ENCODE measurements at places on chromosomes 5 and 9.
A peak's percentile ranks its signal among the peaks of the same experiment; 100 is the strongest.

- DNase-seq: no peak
These were observed 47.8 kb upstream of the RAPGEF6 start for GRCh38 chr5:131682826-131683225.

DNA sequence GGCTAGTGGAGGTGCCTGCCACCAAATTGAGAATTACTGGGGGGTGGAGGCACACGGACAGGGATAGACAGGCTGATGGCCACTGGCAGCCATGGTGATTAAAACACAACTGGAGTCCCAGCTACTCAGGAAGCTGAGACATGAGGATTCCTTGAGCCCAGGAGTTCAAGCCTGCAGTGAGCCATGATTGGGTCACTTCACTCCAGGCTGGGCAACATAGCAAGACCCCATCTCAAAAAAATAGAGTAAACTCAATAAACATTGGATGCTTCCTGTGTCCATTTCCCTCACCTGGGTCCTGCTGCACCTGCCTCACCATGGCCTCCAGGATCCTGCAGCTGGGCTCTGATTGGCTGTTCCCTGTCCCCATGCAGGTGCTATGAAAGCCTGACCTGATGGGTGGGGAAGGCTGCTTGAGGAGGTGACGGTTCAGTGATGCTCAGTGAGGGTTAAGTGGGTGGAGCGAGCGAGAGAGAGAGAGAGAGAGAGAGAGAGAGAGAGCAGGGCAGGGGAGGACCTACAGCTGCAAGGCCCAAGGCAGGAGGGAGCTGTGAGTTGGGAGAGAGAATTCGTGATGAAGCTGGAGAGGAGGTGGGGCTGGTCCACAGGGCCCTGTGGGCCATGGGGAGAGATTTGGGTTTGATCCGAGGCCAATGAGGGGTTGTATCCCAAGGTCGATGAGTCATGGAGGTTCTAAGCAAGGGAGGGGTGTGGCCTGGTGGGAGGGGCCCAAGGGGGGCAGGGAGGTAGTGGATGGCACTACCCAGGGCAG lies 36.7 kb upstream of the FUBP3 start:
- DNase-seq: no peak

DNA sequence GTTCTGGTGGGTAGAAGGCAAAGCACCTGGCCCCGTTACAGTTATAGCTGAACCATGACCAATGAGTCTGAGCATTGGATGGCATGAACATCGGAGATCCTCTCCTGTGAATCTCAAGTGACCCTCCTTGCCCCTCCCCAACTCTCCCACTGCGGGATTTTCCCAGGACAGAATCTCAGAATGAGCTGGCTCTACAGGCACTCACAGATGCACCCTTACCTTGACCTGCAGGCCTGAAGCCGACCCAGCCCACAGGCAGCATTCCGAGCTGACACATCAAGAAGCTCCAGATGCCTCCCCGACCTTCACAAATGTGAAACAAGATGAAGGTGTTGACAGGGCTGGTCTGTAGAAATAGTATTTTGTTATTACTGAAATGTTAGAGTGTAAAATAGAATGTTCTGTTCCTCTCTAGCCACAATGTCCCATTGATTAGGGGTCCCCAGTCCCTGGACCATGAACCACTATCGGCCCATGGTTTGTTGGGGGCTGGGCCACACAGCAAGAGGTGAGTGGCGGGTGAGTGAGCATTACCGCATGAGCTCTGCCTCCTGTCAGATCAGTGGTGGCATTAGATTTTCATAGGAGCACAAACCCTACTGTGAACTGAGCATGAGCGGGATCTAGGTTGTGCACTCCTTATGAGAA lies 263.4 kb downstream of the AUH start:
- DNase-seq: no peak

GRCh38 chr9:106861640-106862109 lies 1.3 kb upstream of the ZNF462 start:
- DNase-seq: no peak

DNA sequence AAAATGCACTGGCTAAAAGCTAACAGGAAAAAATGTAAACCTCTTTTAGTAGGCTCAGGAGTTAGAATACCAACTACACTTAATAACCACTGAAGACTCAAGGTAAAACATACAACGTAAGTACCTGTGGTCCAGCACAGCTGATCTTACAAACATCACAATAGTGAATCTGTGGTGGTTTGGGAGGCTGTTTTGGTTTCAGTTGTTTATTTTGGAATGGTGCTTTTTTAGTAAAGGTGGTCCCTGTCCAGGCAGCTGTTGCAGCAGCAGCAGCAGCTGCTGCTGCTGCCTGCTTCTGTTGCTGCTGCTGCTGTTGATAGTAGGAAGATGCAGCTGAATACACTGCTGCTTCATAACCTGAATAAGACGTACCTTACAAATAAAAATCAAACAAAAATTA lies 37.9 kb downstream of the ZFR start:
- no peak for DNase-seq

DNA sequence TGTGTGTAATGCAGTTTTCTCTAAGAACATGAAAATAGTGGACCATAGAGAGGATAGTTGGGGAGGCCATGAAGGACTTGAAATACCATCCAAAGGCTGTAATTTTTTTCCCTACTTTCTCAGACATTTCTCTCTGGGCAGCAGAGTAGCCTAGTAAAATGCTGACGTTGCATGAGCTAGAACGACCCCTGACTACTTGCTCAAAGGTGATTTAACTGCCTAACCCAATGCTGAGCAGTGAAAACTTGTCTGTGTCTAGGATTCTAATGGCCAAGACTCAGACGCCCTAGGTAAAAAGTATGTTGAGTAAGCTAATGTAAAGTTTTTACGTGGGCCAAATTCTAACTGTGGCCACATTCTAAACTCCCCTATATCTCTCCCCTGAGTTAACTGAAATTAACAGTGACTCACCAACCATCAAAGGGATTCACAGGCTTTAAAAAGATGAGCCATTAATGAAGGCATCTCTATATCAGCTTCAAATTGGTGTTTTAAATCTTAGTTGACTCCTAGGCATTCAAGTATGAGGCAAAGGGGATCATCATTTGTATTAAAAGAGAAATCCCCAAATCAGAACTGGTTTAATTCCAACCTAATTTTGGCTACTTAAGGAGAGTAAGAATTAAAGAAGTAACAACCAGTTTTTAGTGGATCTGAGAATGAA lies 121.0 kb upstream of the GAS1 start:
- DNase-seq: no peak

- no peak for DNase-seq
These were observed 169.9 kb downstream of the MACROH2A1 start for GRCh38 chr5:135229122-135229521.

DNA sequence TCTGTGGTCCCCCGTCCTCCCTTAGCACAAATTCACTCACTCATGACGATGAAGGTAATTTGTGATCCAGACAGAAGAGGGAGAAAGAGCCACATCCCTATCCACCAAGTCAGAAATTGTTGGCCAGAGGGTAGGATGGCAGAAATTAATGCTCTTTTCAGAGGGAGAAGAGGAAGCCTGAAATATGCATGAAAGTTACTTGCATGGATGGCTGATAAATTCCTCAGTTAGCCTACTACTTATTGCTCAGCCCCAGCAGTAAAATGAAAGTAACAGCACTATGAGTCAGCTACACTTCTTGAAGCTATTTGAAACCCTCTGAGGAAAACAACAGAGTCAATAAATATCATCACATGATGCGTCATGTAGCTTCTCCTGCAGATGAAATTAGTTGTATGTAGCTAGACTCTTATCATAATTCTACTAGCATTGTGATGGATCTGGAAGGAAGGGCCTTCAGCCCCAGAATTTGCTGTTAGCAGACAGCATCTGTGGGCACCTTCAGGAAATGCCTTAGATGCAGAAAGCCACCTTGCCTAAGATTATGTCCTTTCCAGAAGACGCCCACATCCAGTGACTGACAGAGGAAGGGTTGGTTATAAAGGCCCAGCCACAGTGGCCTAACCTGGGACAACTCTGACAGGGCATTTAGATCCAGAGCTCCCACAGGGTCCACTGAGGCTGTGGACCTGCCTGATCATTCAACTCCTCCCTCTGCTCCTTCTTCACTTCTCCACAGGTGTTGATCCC lies 81.2 kb upstream of the CCDC112 start:
- DNase-seq: peak; percentile 80

GRCh38 chr9:131661568-131662288 lies 78.1 kb downstream of the RAPGEF1 start:
- no peak for DNase-seq

DNA sequence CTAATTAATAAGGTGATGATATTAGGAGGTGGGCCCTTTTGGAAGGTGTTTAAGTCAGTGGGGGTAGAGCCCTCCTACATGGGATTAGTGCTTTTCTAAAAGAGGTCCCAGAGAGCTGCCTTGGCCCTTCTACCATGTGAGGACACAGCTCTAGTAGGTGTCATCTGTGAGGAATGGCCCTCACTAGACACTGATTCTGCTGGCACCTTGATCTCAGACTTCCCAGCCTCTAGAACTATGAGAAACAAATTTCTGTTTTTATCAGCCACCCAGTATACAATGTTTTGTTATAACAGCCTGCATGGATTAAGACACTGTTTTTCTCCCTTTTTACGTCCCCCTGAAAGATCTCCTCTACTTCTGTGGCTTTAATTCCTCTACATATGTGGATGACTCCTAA lies 31.6 kb downstream of the ACER2 start:
- no peak for DNase-seq

DNA sequence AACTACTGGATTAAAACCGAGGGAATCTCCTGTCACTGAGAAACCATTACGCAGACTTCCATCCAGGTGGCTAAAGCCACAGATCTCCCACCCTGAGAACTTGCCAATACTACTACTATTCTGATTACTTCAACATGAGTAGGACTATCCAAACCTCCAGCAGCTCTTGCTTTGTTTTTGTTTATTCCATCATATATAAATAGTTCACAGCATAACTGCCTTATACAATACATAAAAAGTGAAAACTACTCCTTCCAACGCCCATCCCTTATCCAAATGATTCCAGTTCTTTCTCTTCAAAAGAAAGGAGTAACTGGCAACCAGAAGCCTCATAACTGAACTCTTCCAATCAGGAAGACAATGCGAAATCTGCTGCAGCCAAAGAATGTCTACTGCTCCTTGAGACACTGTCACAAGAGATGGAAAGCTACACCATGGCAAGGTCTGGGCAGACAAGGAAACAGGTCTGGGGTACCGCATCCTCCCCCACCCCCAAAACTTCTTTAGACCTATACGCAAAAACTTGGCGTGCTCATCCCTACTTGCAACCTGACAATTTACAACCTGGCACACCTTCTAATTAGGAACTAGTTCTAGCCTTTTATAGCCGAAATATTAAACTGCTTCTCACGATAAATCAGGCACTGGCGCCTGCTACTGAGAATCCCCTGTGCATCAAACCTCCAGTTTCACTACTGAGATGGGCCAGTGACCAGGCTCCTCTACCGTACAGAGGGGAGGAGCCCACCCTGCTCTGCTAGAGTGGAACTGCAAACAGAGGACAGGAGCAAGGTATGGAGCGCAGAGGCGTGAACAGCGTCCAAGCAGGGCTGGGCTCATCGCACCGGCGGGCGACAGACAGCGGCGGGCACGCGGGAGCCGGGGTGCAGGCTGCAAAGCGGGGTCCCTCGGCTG lies 986 bp downstream of the PLPP1 start:
- peak; percentile 26 for DNase-seq

GRCh38 chr5:178419196-178419595 lies 171.0 kb downstream of the COL23A1 start:
- no peak for DNase-seq

- peak; percentile 33 for DNase-seq
These were observed 23.9 kb downstream of the TPPP start for GRCh38 chr5:669111-669841.

- no peak for DNase-seq
These were observed 34.9 kb upstream of the BASP1 start for GRCh38 chr5:17182494-17182893.

GRCh38 chr9:122127396-122127798 lies 32.2 kb downstream of the NDUFA8 start:
- peak; percentile 27 for DNase-seq

DNA sequence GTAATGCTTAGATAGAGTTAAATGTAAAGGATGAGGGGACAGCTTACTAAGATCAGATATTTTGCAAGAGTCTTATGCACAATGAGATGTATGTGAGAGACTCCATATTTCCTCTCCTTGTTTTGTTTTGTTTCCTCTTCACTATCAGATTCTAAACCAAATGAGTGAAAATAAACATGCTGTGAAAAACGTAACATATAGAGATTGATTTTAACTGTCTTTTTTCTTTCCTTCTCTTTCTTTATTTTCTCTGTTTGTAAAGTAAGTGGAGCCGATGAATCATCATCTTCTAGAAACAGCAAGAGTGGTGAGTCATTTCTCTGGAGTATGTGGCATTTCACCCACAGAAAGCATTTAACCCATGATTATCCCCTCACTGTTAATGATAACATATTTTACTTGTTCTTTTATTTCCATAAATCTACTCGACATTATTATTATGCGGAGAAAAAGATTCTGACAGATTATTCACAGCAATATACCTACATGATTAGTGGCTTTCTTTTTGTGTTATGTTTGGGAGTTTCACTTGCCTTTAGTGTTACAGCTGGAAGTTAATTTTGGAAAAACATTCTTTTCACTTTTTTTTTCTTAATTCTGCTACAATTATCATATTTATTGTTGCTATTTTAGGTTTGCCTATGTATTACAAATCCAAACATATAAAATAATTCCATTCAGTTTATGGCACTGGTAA lies 2.1 kb upstream of the ANXA1 start:
- DNase-seq: peak; percentile 48

DNA sequence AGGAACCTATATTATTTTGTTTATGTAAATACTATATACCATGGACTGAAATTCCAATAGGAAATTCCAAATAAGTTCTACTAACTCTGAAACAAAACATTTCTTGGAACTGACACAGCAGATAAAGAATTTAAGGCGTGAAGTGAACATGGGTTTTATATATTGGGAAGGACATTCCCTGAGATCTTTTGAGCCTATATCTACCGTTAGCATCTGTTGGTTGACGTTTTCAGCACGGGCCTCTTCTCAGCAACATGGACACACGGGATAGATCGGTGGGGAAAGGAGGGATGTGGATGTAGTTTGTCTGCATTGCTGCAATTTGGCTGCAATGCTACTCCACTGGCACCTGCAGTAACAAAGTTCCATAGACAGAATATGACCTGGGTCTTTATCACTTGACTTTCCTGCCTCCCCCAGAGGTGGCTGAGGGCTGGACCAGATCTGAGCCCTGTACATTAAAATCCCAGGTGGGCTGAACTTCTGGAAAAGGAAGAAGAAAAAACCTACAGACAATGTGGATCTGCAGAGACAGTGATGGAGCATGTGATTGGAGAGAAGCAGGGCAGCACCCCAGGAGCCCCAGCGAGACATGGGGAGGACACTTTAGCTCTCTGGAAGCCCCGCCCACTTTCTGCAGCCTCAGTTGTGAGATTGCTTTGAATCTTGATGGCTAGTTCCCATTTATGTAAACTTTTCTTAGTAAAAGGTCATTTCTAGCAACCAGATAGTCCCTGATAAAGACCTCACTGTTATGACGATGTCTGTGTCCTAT lies 91.2 kb upstream of the CPEB4 start:
- no peak for DNase-seq

GRCh38 chr5:120803282-120803681 lies 339.2 kb downstream of the PRR16 start:
- DNase-seq: no peak

- DNase-seq: no peak
These were observed 4.7 kb upstream of the ISCA1 start for GRCh38 chr9:86287013-86287412.

GRCh38 chr9:116589392-116590354 lies 97.4 kb upstream of the TRIM32 start:
- DNase-seq: peak; percentile 39

Data from RPMI8226 (cell line).